Mesothelial cell of epicardium (in vitro differentiated cells): ENCODE measurements at places on chromosomes 13 and 19.

DNA sequence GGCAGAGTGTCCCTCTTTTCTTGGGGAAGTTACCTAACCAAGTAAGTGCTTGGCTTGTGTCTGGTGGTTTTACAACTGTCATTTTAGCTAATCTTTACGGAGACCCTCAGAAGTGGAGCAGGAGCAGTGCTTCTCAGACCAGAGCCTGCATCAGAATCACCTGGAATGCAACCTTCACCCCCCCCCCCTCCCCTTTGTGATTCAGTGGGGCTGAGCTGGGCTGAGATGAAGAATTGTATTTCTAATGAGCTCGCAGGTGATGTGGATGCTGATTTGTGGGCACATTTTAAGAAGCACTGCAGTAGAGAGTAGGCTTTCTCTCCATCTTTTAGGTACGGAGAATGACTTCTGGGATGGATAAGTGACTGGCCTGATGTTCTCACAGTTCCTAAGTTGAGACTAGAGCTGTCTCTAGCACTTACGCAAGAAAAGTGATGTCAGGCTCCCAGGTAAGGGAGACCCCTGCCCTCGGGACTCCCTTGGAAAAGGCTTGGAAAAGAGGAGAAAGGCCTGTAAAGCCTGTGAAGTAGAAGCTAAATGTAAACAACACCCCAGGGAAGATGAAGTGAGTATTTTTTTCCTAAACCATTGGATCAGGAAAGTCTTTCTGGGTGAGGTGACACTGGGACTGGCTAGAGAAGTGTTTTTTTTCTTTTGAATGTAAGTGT is 23.3 kb upstream of the RNF113B start:
- no peak for DNase-seq

GRCh38 chr13:82136880-82137279 is 1745.4 kb downstream of the SLITRK1 start:
- no peak for DNase-seq

GRCh38 chr13:110232142-110232541 is 74.8 kb downstream of the COL4A1 start:
- no peak for DNase-seq

GRCh38 chr19:1407528-1408299 is at the start of gene DAZAP1:
Gene DAZAP1 (plus strand): TSS chr19:1407586. CDS start chr19:1407774, 188 bp downstream.
- DNase-seq, result no peak

DNA sequence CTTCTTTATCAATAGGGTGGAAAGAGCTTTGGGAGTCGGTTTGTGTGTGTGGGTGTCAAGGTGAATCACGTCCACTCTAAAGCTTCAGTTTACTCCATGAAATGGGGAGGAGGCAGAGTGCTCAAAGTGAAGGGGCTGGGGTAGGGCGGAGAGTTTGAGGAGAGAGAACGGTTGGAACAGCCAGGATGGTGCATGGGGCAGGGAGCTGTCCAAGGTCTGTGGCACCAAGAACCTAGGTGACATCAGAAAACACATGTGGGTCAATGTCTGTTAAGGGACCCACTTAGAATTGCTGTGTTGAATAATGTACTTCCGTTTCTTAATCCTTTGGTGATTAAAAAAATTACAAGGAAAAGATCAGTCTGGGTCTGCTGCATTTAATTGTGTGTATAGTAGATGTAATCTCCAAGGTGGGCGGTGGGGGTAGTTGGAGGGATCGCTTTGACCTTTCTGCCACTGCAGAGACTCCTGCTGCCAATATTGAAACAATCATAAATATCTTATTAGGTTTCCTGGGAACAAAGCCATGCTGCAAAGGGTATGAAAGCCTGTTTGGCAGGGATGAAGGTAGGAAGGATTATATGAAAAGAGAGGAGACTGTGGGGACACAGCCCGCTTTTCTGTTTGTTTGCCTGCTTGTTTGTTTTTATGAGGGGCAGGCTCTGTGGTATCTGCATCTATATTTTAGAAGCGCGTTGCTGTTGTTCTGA is 122.3 kb downstream of the ATP8A2 start:
- DNase-seq, result no peak

- no peak for DNase-seq
Observed at GRCh38 chr13:30652746-30653386, 35.1 kb downstream of the USPL1 start.

DNA sequence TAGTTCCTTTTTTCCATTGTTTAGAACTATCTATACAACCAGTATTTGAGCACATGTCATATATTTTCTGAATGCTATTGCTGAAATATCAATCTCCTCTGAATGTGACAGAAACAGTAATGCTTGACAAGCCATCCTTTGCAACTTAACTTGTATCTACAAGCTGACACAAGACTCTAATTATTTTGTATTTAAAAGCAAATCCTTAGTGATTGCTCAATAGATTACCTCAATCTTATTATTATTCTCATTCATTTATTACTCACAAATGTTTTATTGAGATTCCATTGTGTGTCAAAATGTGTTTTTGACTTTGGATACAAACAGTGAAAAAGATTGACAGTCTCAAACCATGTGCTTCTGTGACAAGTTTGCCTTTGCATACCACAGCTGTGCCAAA is 787.8 kb upstream of the PRR20A start:
- DNase-seq, result no peak

DNA sequence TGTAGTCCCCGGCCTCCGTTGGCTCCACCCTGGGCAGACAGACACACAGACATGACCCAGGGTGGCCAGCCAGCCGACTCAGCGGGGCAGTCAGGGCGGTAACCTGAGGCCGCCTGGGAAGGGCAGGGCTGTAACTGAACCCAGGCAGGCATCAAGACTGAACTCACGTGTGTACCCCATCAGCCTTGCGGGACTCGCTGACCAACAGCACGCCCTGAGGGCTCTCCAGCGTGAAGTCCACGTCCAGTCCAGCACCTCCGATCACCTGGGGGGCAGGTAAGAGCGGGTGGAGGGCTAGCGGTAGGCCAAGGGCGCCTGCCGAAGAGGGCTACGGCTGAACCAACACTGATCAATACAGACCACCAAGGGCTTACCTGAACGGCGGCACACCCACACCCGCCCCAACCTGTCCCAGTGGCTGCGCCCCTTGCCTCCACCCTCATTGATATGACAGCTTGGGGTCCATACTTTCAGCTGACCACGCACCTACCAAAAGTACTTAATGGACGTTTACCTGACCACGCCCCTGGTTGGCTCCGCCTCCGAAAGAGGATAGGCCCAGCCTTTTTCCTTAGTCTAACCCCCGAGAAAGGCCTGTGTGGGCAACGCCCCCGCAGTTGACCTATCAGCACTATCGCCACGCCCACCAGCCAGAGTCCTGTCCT is 791 bp downstream of the TMED1 start:
- DNase-seq, result no peak

DNA sequence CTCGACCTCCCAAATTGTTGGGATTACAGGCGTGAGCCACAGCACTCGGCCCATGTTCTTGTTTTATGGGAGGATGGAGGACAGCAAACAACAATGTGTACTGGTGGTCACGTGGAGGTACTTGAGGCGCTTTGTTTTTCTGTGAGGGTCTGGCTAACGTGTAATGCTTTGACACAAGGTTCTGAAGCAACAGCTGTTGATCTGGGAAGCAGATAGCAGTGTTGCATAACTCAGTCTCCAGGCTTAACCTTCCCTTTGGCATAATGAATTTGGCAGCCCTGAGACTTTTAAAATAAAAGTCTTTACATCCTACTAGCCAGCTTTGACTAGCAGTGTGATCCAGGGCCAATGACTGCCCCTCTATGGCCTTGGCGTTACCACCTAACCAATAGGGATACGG is 6.9 kb upstream of the ZNF580 start:
- no peak for DNase-seq

GRCh38 chr19:3668331-3669081 is 31.8 kb downstream of the PIP5K1C start:
- no peak for DNase-seq

GRCh38 chr19:29579308-29579910 is 26.7 kb upstream of the POP4 start:
- DNase-seq, result peak; percentile 9

GRCh38 chr13:90276216-90276615 is 1071.3 kb upstream of the MIR17HG start:
- DNase-seq, result no peak

- no peak for DNase-seq
Observed at GRCh38 chr19:43652546-43652874, 12.9 kb upstream of the CADM4 start.

DNA sequence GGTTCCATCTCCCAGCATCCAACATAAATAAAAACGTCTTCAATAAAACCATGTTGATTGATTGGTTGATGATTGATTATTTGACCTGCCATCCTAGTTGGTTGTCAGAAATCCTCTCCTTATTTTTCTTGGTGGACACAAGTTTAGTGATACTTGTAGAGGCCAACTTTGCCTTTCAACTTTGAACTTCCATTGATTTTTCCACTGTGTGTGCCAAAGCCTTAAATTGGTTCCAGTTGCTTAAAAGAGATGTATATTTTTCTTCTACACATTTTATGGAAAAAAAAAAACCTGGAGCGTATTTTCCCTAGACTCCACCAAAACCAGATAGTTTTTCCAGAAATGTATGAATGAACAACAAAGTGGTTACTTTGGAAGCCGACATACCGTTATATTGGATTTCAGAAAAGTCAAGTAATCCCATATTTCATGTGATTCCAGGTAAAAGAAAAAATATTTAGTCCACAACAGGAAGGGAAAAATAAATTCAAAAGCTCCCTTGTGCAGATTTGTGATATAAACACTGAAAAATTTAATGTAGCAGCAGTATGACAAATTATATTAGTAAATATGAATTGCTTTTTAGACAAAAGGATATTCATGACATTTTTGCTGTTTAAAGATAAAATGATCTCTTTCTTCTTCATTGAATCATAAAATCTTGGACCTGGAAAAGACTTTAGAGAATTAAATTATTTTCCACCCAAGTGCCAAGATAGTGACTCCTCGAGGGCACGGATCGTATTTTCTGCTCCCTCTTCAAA is 85.2 kb downstream of the MBNL2 start:
- DNase-seq, result no peak

DNA sequence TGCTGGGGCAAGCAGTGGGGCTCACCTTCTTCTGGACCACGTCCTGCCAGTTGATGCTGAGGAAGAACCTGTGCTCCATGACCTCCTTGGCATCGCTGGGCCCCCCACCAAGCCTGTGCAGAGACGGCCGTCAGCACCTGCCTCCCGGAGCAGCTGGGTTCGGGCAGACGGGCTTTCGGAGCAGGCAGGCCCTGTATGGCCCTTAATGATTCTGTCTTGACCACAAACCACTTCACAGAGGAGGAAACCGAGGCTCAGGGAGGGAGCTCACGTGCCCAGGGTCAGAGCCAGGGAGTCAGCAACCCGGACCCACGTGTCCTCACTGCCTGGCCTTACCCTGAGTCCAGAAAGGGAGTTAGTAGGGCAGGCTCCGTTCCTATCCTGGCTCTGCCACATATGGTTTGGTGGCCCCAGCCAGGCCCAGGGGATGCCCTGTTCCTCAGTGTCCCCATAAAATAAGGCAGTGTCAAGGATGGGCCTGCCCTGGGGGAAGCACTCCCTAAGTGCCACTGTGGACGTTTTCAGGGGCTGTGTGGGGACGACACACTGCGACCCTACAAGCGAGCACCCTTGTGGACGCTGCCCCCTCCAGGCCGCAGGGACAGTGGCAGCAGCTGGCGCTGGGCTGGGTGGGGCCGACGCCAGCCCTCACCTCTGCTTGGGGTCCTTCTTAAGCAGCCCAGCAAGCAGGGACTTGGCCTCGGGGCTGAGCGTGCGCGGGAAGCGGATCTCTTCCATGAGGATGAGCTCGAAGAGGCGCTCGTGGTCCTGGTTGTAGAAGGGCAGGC is 8.9 kb upstream of the CCNP start:
- no peak for DNase-seq

GRCh38 chr19:54164369-54165068 is 5.0 kb upstream of the LENG1 start:
- DNase-seq, result no peak

DNA sequence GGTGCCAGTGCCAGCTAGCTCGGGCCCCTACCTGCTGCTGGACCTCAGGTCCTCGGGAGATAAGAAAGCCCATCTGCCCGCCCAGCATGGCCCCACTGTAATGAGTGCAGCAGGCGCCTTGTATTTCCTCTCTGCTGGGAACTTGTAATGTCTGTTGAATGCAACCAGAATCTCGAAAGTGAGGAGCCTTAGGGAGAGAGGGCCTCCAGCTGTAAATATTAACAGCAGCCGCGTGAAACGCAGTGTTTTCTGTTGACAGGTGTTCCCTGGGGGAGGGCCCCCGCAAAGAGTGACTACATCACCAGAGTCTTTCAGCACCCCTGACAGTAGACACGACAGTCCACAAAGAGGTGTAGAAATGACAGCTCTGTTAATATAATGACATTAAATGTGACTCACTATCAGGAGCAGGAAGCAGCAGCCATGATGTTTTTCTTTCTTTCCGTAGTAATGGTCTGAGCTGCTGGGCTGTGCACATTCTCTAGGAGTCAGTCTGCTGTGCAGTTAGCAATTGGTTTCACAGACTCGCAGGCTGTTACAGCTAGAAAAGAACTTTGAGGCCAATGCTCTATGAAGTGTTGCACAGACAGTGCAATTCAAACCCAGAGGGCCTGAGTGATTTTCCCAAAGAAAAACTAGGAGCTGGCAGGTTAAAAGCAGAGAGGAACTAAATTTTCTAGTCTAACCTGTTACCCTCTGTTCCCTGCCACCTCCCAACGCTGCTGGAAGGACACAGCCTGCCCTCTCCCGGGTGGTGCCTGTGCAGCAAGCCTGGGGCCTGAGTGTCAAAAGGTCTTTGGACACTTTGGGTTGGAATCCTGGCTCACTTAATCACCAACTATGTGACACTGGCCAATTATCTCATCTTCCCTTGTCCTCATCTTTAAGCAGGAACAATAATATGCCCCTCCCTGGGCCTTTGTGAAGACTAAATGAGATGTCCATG is 58.6 kb upstream of the WASF3 start:
- no peak for DNase-seq

DNA sequence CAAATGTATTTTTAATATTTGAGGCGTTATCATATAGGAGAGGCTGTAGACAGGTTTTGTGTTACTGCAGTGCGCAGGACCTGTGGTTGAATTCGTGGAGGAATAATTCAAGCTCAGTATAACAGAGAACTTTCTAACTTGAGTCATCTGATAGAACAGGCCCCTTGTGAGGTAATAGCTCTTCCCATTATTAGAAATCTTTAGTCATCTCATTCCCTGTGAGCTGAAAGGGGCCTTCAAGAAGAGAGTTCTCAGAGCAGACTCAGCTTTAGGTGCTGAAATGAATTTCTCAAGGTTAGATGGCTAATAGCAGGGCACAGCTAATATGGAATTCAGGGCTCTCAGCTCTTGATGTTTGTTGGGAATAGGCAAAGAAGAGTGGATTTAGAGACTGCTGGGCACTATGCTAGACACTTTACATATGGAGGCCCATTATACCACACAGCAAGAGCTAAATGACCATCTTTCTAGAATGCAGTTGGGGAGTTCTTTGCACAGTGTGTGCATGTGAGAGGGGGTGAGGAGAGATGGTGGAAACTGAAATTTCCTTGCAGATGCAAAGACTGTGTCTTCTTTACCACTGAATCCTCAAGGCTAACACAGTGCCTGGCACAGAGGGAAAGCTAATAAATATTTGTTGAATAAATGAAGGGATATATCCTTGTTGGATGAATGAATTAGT is 89.5 kb downstream of the DGKH start:
- no peak for DNase-seq

GRCh38 chr19:12938779-12939601 is 581 bp downstream of the CALR start:
- DNase-seq, result no peak
